ENCODE measurements at places on chromosomes 2 and 18.

- DNase-seq = no peak
These were observed 19.4 kb downstream of the TMEM87B start for GRCh38 chr2:112074506-112074905.

- DNase-seq = peak; percentile 48
These were observed 162.0 kb upstream of the ZFP36L2 start for GRCh38 chr2:43388371-43388770.

DNA sequence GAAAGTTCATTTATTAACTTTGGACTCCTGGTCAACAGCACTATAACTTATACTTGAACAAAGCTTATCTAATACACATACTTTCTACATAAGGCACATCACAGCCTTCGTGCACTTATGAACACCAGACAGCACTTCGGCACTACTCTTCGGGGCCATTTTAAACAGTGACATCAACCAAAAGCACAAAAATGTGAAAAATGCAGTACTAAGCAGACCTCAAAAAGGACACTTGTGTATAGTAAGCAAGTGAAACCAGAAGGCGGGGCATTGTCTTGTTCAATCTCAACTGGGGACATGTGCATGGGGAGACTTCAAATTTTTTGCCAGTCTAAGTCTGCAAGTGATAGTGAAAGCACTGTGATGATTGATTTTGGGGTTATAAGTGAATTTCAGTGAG is 163.0 kb downstream of the NCKAP5 start:
- no peak for DNase-seq

DNA sequence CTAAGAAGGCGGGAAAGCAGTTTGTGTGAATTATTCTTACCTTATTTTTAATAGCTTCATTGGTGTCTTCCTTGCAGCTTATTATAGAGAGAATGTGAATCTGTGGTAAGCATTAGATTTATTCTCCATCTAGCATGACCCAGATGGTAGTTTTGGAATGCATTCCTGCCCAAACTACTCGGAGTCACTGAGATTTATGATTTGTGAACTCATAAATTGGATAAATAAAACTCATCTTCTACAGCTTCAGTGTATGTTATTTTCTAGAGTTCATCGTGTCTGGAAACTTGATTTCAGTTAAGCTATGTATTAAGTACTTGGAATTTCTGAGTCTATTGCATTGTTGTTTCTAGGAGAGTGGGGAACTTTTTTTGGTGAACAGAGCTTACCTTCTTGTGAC is 170.5 kb downstream of the FAM210A start:
- no peak for DNase-seq

DNA sequence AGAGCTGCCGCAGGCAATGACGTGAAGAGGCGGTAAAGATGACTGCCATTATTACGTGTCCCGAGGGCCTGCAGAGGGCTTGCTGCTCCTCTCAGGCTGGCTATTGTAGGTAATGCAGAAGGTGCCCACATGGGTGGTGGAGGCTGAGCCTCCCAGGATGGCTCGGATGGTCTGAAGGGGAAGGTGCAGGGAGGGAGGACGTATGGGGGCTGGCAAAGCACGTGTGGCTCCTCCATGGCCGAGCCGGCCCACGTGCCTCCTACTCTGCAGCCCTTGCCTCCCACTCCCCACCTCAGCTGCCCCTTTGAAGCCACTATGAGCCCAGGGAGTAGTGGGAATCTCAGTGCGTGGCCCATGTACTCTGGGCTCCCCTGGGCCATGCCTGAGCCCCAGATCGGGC is 48.9 kb downstream of the EDAR start:
- DNase-seq = no peak

GRCh38 chr2:239341146-239341732 is 59.6 kb downstream of the HDAC4 start:
- DNase-seq = no peak

DNA sequence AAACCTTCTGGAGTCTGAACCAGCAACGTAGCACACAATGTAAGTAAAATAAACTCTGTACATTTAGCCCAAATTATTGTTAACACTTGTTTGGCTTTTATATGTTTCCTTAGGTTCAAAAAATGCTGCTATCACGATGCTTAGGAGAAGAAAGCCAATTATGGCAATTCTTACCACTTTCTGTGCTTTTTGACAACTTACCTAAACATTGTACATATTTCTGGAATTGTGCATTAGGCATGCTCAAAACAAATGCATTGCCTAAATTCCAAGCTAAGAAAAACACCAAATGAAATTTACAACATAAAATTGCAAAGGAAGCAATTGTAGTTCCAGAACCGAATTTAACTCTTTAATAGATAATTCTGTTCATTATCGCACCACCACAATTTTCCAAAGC is 585.6 kb upstream of the DSEL start:
- DNase-seq = no peak

- no peak for DNase-seq
These were observed 107.9 kb upstream of the CDH20 start for GRCh38 chr18:61225336-61225735.

DNA sequence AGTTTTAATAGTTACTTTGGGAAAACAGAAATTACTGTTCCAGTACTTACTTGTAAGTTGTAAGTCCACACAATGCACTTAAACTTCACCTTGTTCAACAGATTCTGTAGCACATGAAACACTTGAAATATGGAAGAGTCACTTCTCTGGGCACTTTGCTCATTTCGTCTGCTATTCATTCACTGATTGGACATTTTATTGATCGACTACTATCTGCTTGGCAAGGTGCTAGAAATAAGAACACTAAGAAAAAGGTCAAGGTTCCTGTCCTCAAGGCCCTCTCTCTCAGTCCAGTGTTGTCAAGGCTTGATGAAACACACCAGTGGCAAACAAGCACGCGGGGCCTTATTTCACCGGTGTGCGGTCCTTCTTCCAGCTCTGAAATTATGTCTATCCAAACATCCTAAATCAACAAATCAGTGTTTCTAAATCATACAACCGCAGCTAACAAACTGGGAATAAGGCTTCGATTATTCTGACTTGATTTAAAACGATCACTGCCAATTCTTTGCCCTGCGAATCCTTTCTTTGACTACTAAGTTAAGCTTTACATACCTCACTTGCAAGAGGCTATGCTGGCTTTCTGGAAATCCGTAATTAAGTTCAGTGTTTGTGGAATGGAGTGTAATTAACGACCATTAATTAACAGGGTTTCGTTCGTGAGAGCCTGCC is 780 bp upstream of the ITGAV start:
- DNase-seq = no peak

DNA sequence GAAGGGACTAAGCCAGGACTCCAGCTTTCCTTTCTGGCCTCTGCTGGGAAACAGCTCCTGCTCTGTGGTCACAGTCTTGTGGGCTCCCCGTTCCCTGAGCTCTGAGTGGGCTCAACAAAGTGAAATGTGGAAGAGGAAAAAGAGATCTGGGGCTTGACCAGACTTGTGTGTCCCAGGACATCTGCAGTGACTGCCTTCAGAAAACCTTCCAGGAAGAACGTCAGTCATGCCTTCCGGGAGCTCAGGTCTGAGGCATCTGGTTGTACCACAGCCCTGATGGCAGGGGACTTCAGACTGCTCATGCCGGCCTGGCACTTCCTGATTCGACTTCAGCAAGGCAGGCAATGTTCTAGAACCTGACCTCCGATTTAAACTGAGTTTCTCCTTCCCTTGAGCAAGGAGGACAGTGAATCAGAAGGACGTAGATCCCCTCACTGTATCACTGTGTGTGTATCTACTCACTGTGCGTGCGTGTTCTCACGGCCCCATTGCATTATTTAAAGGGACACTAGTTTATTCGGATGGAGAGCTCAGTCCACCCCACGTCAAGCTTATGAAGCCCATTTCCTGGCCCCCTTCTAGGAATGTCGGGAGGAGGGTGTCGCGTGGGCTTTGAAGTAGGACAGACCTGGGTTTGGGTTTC is 548 bp upstream of the FBLN7 start:
- no peak for DNase-seq

- no peak for DNase-seq
These were observed 18.2 kb downstream of the FHOD3 start for GRCh38 chr18:36315736-36316135.

GRCh38 chr2:23286031-23286757 is 98.8 kb upstream of the KLHL29 start:
- no peak for DNase-seq

- DNase-seq = no peak
These were observed 130.8 kb upstream of the MSH6 start for GRCh38 chr2:47652061-47652690.

- peak; percentile 56 for DNase-seq
These were observed 2.2 kb downstream of the ST3GAL5 start for GRCh38 chr2:85886590-85886989.

- no peak for DNase-seq
These were observed 186.5 kb upstream of the COPS8 start for GRCh38 chr2:236899146-236899545.

DNA sequence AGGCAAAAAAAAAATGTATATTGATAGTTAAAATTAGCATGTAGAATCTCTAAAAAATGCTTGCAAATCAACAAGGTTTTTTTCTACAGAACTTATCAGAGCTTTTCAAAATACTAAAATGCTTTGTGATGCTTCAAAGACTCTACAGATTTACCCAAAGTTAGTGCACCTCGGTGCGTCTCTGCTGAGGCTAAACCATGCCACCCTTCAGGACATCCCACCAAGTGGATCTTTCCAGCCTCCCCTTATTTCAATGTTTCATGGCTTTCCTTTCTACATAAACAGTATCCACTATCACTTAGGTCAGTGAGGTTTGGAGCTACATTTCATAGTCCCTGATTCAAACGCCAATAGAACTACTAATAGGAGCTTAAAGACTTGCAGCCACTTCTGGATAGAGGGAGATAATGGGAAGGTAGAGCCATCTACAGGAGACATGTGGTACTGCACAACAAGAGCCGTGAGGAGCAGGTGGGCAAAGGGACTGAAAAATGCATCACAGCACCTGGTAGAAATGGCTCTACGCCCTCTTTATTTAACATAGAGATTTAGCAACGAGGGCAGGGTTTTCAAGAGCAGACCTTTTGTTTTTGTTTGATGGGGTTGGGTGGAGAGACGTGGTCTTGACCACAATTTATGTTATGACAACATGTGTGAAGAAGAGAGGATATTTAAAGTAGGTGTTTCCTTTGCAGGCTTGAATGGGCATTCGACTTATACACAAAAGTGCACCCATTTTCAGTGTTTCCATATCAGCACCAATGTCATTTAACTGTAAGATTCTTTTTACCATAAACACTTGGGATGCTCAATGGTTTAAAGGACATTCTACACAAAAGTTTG is 56.1 kb upstream of the SLC35G4 start:
- peak; percentile 48 for DNase-seq

DNA sequence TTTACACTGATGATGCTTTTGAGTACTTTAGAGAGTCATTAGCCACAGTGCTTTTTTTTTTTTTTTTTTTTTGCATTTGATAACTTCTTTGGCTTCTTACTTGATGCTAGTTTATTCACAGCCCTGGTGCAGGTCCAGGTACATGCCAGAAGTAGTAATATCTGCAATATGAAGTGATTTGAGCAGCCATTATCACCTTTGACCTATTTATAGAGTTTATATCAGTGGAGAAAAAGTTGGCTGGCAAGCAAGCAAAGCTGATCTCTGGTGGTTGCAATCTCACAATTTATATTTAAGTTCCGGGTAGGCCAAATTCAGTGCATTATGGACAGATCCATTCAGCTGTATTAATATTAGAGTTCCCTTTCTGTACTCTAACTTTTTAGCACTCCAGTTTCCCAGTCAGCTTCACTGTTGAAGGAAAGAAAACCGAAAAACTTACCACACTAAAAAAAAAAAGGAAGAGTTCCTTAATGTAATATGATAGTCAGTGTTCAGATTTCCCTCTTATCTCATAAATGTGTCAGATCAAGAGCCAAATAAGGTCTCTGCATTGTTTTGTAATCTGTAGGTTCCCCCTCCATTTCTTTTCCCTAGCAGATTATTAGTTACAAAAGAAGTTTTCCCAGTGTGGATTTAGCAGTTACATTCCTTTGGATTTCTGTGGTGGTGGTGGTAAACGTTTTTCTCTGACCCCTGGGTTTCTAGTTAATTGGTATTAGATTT is 78.6 kb downstream of the HAUS1 start:
- no peak for DNase-seq

DNA sequence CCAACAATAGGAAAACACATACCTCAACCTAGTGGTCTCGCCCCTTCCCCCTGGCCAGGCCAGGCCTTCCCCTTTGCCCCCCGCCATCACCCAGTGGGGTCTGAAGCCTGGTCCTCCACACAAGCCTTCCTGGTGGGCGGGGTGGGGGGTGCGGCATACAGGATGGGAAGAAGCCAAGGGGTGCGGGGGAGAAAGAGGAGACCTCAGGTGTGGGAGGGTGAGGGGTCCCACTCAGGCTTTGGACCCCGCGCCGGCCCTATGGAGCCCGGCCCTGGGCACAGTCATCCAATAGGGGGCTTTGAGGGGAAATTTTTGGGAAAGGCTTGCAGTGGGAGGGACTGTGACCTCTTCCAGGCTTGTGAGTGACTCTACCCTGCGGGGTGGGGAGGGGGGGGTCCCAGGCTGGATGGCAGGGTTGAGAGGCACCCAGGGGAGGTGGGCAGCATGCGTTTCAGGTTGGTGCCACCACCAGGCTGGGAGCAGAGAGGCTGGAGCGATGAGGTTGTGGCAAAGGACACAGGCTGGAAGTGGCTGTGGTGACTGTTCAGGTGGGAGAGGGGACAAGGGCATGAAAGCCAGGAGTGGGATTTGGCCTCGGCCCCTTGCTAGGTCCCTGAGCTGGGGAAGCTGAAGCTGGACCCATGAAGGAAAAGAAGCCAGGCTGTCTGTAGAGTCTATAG is 1.3 kb downstream of the SLC66A3 start:
- no peak for DNase-seq

DNA sequence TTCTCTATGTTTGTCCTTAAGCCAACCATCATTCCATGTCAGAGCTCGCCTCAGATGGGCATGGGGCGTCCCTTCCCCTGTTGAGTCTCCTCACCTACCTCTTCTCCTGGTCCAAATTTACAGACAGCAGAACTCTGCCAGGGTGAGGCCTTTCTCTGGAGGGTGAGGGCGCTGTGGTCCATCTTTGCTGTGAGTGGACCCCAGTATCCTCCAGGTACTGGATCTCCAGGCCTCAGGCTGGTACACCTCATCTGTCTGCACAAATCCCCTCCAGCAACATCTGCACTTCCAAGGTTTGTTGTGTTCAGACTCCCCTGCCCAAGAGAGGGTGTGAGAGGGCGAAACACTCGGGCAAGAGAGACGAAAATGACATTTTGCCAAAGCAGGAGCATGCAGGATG is 63.9 kb upstream of the EDAR start:
- DNase-seq = no peak

All from COLO829 (cell line).